CD4-positive, alpha-beta T cell treated with Interleukin-1 beta for 1 hour (primary cell): ENCODE measurements at places on chromosomes 3 and 15.

GRCh38 chr3:63042833-63043232 is 167.6 kb upstream of the CADPS start:
- DNase-seq, result no peak

- no peak for DNase-seq
These were observed 98.1 kb upstream of the ARHGEF3 start for GRCh38 chr3:56899851-56900250.

DNA sequence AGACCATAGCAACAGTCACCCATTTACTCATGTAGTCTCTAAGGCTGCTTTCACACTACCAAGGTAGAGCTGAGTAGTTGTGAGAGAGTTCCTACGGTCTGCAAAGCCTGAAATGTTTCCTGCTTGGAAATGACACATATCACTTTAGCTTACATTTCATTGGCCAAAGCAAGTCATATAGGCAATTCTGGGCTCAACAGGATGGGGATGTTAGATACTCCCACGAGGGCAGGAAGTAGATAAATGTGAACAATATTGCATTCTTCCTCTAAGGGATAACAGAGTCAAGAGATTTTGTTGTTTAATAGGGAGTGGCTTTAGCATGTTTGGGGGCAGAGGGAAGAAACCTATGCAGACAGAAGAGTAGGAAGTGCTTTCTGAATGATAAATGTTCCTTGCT is 355.6 kb upstream of the THRB start:
- no peak for DNase-seq

DNA sequence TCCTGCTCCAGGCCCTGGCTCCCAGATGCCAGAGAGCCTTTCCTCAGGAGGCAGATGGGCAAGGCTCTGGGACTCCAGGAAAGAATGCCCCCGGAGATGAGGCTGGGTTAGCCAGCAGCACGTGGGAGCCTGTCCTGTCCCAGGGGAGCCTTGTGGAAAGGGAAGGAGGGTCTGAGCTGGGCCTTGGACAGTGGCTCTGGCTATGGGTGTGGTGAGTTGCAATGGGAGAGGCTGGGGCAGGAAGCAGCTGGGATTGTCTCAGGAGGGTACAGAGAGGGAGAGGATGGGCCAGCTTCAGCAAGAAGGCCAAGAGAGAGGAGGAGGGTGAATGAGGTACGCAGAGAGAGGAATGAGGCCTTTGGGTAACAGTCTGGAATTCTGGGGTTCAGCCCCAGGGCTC is 17.4 kb upstream of the CACNA2D2 start:
- no peak for DNase-seq

- no peak for DNase-seq
These were observed 24.7 kb upstream of the DYNC1LI1 start for GRCh38 chr3:32595323-32595722.

- no peak for DNase-seq
These were observed 63.3 kb downstream of the WNT5A start for GRCh38 chr3:55423782-55424181.

GRCh38 chr3:50157827-50158529 is 2.9 kb downstream of the SEMA3F start:
- DNase-seq, result no peak

DNA sequence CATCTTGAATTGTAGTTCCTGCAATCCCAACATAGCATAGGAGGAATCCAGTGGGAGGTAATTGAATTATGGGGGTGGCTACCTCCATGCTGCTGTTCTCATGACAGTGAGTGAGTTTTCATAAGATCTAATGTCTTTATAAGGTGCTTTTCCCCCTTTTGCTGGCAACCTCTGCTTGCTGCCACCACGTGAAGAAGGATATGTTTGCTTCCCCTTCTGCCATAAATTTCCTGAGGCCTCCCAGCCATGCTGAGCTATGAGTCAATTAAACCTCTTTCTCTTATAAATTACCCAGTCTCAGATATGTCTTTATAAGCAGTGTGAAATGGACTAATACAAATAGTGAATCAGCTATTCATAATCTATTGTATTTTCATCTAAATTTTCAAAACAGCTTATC is 537.3 kb downstream of the EPHA3 start:
- DNase-seq, result no peak

- DNase-seq, result no peak
These were observed 101.2 kb downstream of the TCF12 start for GRCh38 chr15:57019496-57020160.

GRCh38 chr15:100661156-100661555 is 58.8 kb downstream of the ASB7 start:
- no peak for DNase-seq

DNA sequence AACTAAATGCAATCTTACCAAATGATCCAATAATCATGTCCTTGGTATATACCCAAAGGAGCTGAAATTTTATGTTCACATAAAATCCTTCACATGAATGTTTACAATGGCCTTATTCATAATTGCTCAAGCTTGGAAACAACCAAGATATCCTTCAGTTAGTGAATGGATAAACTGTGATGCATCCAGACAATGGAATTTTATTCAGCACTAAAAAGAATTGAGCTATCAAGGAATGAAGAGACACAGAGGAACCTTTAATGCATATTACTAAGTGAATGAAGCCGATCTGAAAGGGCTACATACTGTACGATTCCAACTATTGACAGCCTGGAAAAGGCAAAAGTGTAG is 168.4 kb downstream of the PDE8A start:
- DNase-seq, result no peak
